8988T (cell line): ENCODE measurements at places on chromosomes 6 and 20.
A peak's percentile ranks its signal among the peaks of the same experiment; 100 is the strongest.

GRCh38 chr6:29521006-29521680, 33.4 kb upstream of the MAS1L start:
- no peak for DNase-seq

- peak; percentile 80 for DNase-seq
These were observed at the start of gene PLEKHG1 for GRCh38 chr6:150599199-150600009. Gene PLEKHG1, plus strand, starts transcription at chr6:150599885. Its CDS starts 133,797 bp downstream, at chr6:150733682.

DNA sequence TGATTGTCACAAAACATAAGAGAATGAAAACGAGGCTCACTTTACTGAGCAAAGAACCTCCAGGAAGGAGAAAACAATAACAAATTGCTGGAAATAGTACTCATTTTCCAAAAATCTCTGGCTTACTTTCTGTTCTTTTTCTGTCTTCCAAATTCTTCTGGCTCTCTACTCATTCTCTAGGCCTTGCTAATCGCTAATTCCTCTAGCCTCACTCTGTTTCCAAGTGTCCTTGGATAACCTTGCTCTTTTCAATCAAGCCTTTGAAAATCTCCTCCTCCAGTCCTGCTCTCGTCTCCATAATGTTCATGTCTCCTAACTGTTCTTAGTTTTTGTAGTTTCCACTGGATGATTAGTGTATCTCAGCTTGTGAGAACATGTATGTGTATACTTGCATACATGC, 96.2 kb upstream of the MAP7 start:
- DNase-seq = no peak

DNA sequence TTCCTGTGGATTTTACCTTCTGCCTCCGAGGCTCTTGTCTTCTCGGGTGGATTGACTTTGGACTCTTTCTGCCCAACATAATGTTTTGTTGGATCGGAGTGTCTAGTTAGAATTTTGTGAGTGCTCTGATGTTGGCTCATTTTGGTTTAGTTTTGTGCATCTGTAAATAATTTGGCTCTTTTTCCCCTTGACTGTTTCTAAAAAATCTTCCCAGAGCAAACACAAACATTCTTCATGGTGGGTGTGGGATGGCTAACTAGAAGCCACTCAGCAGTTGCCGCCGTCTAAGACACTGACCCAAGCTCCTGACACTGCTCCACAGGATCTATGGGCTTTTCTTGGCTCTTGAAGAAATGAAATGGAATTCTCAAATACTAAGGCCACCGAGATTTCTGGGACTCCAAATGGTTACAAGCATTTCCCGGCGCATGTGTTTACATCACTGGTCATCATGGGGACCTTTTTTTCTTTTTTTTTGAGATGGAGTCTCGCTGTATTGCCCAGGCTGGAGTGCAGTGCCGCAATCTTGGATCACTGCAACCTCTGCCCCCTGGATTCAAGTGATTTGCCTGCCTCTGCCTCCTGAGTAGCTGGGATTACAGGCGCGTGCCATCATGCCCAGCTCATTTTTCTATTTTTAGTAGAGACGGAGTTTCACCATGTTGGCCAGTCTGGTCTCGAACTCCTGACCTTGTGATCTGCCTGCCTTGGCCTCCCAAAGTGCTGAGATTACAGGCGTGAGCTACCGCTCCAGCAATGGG, 92.0 kb upstream of the FRMD1 start:
- no peak for DNase-seq

GRCh38 chr6:108581237-108581931, 20.7 kb downstream of the FOXO3 start:
- no peak for DNase-seq

DNA sequence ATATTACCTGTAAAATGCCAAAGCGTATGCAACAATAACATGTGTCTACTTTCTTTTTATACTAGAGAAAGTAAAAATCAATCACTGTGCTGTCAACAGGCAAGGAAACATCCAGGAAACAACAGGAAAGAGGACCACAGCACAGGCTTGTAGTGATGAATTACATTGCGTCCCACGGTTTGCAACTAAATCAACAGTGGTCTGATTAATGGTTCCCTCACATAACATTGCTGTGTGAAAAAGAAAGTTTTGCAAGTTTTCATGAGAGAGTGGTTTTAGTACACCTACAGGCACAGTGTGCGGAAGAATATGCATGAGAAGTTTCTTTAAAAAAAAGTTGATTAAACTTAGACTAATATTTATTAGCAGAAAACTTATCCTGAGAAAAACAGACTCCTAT, 329.5 kb upstream of the HSF2 start:
- no peak for DNase-seq

- DNase-seq = no peak
These were observed 178.1 kb downstream of the BACH2 start for GRCh38 chr6:90118581-90118980.

DNA sequence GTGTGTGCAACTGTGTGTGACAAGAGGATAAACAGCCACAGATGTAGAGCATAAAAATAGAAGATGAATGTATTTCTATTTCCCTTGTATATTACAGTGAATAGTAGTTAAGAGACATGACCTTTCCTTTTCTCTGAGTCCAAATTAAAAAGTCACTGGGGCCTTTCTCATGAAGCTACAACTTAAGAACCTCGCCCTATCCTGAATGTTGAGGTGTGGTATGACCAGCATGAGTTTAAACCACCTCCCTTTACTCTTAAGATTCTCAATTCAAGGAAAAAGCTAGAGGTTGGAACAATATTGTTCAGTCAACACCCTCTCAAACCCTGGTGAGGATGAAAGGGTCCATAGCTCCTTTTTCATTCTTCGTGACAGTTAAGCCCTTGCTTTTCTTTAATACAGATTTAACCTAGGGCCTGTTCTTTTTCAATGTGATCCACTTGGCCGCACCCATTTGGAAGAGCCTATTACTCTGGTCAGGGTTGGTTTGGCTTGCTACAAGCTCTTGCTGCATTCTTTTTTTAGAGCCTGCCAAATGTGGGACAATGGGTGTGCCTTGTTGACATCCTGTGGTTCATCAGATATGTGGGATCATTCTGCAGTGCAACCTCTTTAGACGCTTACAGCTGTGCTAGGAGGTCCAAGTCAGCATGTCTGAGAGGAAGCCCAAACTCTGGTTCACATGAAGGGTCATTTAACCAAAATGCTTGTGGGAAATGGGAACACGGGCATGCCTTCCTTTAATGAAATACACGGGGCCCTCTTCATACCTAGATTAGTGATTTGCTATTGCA, 290.0 kb downstream of the HAO1 start:
- no peak for DNase-seq

DNA sequence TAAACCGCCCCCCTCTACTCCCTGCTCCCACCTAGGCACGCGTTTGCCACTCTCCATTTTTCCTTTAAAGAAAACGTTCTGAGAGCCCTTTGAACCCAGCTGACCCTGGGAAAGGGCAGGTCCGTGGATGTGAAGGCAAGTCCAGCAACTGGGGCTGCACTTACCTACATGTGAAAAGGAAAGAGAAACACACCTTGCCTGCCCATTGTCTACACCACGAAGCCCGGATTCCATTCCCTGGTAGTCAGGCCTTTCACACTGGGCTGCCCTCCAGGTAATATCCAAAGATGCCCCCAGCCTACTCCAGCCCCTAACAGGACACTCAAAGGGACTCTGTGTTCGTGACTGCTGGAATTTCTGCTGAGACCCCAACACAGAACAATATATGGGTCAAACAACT, 94.4 kb downstream of the CD83 start:
- no peak for DNase-seq

GRCh38 chr6:70219943-70220613, 82.8 kb downstream of the COL9A1 start:
- no peak for DNase-seq

- peak; percentile 42 for DNase-seq
These were observed 165.2 kb upstream of the AGPAT4 start for GRCh38 chr6:161439093-161439492.

DNA sequence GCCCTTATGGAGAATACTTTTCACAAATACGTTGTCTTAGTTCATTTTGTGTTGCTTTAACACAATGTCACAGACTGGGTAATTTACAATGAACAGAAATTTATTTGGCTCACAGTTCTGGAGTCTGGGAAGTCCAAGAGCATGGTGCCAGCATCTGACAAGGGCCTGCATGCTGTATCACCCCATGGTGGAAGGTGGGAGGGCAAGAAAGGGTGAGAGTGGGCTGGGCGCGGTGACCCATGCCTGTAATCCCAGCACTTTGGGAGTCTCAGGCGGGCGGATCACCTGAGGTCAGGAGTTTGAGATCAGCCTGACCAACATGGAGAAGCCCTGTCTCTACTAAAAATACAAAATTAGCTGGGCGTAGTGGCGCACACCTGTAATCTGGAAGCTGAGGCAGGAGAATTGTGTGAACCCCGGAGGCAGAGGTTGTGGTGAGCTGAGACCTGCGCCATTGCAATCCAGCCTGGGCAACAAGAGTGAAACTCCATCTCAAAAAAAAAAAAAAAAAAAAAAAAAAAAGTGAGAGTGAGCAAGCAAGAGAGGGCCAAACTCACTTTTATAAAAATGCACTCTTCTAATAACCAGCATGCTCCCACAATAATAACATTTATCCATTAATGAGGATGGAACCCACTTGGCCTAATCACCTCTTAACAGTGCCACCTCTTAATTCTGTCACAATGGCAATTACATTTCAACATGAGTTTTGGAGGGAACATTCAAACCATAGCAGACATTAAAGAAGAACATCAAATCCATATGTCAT, 36.1 kb downstream of the NCOA7 start:
- no peak for DNase-seq

GRCh38 chr6:6284221-6284966, 36.1 kb downstream of the F13A1 start:
- no peak for DNase-seq

DNA sequence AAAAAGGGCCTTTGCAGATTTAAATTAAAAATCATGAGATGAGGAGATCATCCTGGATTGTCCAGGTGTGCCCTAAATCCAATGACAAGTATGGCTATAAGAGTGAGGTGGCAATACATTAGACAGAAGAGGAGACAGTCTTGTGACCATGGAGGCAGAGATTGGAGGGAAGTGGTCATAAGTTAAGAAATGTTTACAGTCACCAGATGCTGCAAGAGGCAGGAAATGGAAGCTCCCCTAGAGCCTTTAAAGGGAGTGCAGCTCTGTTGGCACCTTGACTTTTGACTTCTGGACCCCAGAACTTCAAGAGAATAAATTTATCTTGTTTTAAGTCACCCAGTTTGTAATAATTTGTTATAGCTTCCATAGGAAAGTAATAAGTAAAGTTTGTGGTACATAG, 61.1 kb downstream of the HMGN3 start:
- no peak for DNase-seq

DNA sequence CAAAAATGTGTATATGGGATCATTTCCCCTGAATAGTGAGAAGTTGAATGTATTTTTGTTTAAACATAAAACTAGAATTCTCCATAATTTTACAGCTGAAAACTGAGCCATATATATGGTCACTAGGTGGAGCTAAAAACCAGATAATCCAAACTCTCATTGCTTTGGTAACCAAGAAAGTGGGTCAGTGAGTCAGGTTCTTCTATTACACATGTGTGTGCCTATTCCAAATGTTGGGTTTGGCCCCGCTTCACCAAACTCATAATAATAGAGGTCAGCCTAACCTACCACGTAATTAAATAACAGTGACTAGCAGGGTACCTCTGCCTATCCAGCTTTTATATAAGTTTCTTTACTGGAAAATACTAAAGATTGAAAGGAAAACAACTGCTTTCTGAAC, 19.3 kb upstream of the RNGTT start:
- DNase-seq = no peak

- no peak for DNase-seq
These were observed 64.4 kb upstream of the KCNG1 start for GRCh38 chr20:51087266-51087665.

DNA sequence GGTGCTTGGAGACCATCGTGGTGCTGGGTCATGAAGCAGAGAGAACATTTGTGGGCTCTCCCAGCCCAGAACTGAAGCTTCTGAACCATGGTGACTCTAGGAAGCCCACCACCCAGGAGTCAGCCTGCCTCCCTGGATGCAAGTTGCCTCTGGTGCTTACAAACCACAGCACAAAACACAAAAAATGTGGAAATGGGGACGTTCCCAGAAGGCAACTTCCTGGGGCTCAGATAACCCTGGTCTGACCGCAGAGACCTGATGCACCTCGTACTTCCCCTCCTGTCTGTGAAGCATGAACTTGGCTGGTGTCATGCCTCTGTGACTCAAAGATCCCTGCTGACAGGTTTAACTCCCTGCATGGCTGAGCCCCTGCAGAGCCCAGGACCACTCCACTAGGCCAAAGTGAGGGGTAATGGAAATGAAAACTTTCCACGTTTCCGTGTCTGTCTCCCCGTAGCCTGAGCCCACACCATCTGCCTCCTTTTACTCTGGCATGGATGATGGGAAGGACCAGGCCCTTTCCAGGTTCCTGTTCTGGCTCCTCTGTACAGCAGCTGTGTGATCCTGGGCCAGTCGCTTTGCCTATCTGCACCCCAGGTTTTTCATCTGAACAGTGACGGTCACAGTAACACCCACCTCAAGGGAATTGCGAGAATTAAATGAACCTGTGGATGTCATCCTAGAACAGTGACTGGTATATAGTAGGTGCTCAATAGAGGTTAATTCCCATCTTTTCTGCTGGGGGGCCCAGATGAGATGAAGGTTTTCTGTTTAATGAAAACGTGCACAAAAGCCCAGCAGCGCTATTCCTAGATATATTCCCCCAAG, 57.7 kb downstream of the PPP1R16B start:
- DNase-seq = no peak

- DNase-seq = no peak
These were observed 128.3 kb downstream of the MAP3K7 start for GRCh38 chr6:90458353-90459224.

GRCh38 chr20:5654557-5654956, 95.6 kb upstream of the SHLD1 start:
- DNase-seq = no peak

- peak; percentile 87 for DNase-seq
These were observed 102.1 kb upstream of the MYL9 start for GRCh38 chr20:36439040-36439730.

DNA sequence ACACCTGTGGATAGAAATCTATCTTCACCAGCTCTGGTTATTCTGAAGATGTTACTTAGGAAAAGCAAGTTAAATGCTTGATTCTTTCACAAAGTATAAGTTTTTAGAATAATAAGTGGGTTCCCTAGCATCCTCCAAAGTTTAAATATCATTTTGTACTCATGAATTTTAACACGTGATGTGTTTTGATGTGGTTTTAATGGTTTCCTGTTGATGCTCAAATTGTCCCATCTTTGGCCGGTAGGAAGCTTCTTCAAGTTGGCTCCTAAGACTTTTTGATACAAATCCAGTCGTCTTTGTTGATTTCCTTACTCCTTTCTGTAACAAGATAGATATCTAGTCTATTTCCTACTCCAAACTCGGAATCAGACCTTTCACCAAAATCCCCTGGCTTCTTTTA, 94.5 kb upstream of the STXBP5 start:
- DNase-seq = no peak

DNA sequence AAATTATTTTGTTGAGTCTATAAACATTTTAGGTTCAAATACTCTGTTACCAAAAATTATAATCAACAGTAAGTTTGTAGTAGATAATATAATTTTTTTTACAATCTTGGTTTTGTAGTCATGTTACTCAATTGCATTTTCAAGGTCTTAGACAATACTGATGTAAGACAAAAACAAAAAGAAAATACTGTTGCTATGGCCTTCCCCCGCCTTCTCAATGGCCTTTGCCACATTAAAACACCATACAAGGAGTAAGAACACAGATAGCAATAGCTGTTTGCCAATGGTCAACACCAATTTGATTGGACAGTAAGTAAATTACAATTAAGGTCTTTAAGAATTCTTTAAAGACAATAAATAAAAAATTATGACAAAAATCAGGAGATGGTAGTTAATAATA, 450.2 kb downstream of the CDC5L start:
- no peak for DNase-seq
